ENCODE measurements at places on chromosomes 7 and 10.

GRCh38 chr10:8889538-8889937 lies 835.0 kb downstream of the GATA3 start:
- no peak for DNase-seq
- H3K4me1 ChIP-seq, result no peaks in the 10 kb centered on the region
- no peaks in the 10 kb centered on the region for H3K36me3 ChIP-seq
- no peak overlapping the region for H3K27ac ChIP-seq
- no peak overlapping the region for H3K4me3 ChIP-seq

DNA sequence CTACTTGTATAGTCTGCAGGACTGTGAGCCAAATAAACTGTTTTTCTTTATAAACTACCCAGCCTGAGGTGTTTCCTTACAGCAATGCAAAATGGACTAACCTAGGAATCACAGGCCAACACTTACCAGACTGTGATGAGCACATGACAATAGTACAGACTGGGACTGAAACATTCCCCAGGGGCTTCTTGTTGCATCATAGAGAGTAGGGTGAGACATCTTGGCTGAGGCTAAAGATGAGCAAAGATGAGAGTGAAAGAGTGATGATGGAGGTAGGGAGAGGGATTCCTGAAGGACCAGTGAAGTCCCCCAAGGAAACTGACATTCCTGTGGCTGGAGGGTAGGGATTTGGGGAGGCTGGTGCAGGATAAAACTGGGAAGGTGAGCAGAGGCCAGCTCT lies 194.4 kb downstream of the TPST1 start:
- no peaks in the 10 kb centered on the region for H3K27me3 ChIP-seq
- no peaks in the 10 kb centered on the region for H3K36me3 ChIP-seq
- H3K27ac ChIP-seq, result no peak overlapping the region
- no peak overlapping the region for H3K4me3 ChIP-seq
- H3K4me1 ChIP-seq, result peaks cover 10% of the 10 kb centered on the region

DNA sequence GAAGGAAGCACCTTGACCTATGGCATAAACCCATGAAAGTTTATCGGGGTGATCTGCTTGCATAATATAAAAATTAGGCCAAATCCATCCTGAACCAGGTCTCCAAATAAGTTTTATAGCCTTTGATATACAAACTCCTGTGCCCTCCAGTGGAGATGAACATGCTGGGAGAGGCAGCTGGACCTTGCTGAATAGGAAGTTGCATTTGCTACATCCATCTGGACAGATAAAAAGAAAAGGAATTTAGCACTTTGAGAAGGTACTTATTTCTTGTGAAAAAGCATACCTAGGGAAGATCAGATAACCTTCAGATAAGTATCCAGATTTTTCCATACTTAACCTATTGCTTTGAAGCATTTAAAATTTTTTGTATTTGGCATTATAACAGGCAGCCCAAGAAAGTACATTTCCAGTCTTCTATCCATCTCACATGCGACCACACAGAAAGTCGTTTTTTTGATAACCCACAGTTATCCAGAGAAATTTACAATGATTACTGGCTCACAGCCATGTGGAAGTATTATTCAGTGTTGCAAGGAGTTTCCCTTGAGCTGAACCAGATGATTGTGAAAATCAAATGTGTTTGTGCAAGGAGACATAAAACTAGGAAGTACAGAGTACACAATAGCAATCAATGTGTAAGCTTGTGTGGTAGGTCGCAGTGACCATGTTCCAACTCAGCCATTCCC lies 124.4 kb upstream of the STK17A start:
- no peaks in the 10 kb centered on the region for H3K4me1 ChIP-seq
- H3K27ac ChIP-seq, result no peak overlapping the region
- no peak overlapping the region for H3K4me3 ChIP-seq
- H3K27me3 ChIP-seq, result peaks cover 42% of the 10 kb centered on the region
- DNase-seq, result no peak

DNA sequence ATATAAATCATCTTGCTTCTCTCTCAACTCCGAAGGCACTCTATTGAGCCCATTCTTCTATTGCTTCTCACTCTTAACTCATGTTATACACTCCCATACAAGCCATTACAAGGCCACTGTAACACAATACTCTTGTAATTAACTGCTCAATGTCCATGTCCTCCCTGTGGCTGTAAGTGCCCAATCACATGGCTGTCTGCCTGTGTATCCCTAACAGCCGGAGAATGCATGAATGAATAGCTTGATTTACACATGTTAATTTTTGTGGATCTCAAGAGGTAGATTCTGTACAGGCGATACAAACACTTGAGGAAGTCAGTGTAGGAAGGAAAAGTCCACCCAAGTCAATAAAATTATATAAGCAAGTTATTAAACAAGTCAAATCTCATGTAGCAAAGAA lies 215.6 kb downstream of the DOCK4 start:
- no peaks in the 10 kb centered on the region for H3K27me3 ChIP-seq
- H3K4me1 ChIP-seq, result peaks cover 10% of the 10 kb centered on the region
- DNase-seq, result no peak

Measured in PC-9 (cell line).